ENCODE measurements at places on chromosomes 6 and 20. TPM values are rescaled to one million over a fixed set of nuclear protein-coding genes. Genes with fewer than 3 reads are reported as not detected.

DNA sequence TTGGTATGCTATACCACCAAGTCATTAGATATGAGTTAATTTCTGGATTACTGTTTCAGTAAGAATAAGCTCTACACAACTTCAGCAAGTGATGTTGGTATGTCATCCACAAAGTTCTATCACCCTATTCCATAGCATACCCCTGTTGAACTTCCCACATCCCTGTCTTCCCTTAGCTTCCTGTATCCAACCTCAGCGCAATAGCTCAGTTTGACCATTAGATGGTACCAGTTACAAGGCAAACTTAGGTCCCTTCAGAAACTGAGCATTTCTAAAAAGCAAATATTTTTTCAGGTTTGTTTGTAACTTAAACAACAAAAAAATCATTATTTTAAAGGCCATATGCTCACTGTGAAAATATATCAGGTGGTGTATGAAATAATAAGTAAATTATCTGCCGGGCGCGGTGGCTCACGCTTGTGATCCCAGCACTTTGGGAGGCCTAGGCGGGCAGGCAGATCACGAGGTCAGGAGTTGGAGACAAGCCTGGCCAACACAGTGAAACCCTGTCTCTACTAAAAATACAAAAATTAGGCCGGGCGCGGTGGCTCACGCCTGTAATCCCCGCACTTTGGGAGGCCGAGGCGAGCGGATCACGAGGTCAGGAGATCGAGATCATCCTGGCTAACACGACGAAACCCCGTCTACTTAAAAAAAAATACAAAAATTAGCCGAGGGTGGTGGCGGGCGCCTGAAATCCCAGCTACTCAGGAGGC, 8.8 kb upstream of the MOG start:
- DNase-seq = no peak

The PTGIS gene
- 118 TPM for total RNA-seq

The SLC24A3 gene
- total RNA-seq = 12.6 TPM

DNA sequence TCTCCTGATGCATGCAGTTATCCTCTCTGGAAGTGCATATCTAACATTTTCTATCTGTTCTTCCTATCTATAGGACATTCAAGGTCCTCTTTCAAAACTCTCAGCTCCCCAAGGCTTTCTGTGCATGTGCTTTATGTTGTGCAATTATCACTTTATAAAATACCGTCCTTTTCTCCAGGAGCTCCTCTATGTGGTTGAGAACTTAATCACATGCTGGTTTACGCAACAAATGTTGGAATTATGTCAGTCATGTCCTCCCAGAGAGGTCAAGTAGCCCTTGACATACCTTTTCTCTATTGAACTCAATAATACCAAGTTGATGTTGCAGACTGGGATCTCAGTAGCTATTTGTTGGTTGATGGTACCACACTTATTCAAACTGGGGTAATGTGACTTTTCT, 388.4 kb downstream of the BTBD3 start:
- no peak for DNase-seq

DNA sequence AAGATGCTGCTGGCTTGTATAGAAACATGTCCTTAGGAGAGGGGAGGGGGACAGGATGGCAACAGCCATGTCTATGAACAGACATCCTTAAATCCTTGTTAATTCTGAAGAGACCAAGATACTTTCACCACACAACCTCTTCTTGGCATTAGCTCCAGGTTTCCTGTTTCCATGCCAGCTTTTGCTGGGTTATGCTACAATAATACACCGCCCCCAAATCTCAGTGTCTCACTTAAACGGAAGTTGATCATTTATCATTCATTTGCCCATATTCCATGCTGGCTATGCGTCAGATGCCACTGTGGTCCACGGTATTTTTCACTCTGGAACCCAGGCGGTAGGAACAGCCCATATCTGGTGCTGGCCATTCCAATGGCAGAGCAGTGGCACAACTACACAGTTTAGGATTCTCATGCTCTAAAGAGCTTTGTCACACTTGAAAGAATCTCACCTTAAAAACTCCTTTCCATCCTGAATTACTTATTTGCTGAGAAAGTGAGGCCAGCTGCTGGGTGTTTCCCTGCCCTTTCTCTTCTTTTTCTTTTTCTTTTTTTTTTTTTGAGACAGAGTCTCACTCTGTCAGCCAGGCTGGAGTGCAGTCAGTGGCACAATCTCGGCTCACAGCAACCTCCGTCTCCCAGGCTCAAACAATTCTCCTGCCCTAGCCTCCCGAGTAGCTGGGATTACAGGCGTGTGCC, 3.7 kb upstream of the RNASET2 start:
- no peak for DNase-seq

- no peak for DNase-seq
These were observed 39.4 kb downstream of the HNF4A start for GRCh38 chr20:44394702-44395460.

DNA sequence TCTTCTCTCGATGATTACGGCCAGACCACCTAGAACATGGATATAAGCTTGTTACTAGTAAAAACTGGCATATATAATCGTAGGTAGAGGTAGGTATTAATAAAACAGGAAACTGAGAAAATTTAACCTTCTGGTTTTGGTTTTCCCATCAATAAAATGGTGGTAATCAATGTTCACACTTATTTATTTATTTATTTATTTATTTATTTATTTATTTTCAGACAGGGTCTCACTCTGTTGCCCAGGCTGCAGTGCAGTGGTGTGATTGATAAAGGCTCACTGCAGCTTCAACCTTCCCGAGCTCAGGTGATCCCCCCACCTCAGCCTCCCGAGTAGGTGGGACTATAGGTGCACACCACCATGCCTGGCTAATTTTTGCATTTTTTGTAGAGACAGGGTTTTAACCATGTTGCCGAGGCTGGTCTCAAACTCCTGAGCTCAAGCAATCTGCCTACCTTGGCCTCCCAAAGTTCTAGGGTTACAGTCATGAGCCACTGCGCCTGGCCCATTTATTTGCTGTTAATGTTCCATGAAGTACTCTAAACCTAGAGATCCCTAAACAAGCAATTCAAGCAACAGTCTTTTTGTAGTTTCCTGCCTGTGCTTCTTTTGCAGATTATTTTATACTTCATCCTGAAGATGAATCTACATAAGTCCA, 11.5 kb downstream of the TOMM6 start:
- DNase-seq = no peak

- DNase-seq = no peak
These were observed 1.8 kb upstream of the ABT1 start for GRCh38 chr6:26594730-26595632.

- no peak for DNase-seq
These were observed 21.0 kb downstream of the PMEPA1 start for GRCh38 chr20:57688864-57689263.

DNA sequence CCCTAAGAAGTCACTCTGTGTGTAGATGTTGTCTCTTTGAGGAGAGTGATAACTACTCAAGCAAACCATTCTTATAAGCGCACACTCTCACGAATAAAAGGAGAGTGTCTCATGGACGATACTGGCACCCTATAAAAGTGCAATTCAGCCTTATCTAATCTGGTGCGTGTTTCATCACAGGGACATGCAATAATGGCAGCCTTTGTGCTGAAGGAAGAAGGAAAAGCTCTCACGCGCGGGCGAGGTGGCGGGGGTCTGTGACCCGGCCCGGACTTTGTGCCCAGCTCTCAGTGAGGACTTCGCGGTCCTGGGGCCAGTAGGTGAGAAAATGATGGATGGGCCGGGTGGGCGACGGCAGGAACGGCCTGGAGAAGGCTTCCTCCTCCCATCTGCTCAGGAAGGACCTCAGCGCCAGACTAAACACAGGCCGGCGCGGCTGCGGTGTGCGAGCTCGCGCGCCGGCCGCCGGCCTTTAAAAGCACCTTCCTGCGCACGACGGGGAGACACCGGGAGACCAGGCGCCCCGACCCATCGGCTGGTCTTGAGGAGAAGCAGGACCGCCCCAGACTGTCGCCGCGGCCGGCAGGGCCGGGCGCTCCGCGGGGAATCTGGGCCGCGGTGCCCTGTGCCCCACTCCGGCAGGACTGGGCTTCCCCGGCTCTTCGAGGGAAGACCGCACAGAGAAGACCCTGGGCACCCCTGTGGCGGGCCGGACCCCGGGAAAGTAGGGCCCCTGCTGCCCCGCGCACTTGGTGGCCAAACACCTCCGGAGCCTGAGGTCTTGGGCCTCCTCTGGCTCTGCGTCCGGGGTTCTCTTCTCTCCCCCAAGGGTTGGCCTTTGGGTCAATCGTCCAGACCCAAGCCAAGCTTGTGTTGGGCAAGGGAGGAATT, 8.3 kb upstream of the FOXC1 start:
- DNase-seq = no peak

DNA sequence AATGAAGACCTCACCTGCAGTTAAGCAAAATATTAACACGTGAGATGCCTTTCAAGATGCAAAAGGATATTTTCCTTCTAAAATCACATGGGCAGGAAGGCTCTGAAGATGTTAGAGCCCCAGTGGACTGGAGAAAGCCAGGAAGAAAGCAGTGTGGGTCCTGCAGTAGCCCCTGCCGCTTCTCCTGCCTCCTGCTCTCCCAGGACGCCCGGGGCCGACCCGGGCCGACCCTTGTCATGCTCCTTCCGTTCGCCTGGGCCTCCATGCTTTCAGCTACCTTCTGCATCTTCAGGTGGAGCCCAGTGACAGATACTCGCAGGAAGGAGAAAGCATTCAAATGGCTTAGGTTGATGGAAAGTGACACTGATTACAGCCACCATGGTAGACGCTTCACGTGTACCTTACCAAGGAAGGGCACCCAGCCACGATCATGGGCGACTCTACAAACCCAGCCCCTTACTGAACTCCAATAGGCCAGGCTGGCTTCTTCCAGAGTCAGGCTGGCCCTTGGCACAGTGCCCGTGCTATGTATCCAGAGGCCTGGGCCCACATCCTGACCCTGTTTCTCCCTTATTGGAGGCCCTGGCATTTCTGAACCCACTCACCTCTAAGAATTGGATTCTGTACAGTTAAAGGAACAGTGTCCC, 69.0 kb downstream of the TCP11 start:
- no peak for DNase-seq

Data from urinary bladder (tissue), 4 donors.